ENCODE measurements at places on chromosomes 11 and 22.

- no peak for DNase-seq
These were observed 52.5 kb downstream of the C22orf31 start for GRCh38 chr22:29009148-29009547.

DNA sequence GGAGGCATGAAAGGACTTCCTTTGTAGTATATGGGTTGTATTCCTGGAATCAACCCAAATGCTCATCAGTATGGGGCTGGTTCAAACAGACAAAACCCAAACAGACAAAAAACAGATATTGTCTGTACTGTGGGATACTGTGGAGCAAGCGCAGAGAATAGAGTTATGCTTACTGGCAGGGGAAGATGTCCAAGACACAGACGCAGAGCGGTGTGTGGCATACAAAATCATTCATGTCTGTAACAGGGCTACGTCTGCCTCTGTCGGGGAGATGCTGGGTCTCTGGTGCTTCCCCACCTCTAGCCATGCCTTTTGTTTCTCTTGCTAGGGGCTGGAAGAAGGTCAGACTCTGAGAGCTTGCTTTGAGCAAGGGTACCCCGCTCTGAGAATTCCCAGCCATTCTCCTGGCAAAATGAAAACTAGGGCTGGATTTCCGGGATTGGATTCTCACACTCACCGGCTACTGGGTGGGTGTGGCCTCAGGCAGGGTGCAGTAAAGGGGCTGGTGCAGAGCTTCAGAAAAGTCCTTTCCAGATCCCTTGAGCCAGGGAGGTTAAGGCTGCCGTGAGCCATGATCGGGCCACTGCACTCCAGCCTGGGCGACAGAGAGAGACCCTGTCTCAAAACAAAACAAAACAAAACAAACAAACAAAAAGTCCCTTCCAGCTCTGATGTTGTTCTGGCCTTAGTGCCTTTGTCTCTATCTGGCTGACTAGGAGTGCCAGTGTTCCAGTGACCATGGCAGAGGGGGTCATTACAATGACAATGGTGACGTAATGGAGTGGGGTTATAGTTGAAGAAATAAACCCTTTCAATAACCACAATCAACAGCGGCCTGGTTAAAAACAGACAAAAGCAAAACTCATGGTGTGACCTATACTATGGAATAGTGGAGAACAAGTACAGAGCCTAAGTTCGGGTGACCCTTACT lies 2.9 kb upstream of the ABCC8 start:
- DNase-seq, result no peak

GRCh38 chr22:29330753-29331152 lies 15.3 kb upstream of the RASL10A start:
- no peak for DNase-seq

DNA sequence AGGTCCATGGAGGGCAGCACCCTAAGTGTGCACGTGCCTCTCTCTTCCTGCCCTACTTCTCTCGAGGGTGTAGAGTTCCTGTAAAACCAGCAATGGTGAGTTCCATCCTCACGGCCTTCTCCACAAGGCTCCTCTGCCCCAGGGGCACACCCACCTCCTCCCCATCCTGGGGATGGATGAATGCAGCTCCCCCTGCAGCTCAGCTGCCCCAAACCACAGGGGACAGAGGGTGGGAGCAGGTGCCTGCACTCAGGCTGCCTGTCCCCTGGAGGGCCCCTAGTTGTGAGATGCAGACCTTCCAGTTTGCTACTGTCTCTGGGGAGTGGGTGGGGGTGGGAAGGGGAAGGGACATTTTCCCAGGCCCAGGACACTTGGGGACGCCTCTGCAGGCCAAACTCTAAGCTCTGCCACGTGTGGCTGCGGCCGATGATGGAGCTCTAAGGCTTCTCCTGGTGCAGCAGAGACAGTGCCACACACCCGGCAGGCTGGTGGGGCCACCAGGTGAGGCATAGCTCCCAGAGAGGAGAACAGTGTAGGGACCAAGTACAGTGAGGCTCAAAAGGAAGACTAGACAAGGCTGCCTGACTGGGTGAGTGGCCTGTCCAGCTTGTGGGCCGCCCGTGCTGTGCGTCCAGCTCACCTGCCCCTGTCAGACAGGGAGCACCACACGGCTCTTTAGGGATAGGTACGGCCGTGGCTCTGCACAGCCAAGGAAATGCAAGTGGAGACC lies 540.9 kb downstream of the TBC1D22A start:
- no peak for DNase-seq

DNA sequence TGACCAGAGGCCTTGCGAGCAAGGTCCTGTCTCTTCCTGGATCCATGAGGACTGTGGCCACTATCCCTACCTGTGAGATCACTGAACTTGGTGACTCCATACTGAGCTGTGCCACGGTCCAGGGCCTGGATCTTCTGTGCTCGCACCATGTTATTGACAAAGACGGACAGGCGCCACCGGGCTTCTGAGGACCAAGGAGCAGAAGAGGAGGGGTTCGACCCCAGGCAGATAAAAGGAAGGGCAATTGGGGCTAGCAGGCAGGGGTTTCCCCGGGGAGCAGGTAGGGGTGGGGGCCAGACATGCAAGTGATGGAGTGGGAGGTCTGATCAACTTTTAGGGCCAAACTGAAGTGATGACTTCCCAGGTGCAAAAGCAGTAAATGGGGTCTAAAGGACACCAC lies 2.2 kb downstream of the CTSF start:
- no peak for DNase-seq

DNA sequence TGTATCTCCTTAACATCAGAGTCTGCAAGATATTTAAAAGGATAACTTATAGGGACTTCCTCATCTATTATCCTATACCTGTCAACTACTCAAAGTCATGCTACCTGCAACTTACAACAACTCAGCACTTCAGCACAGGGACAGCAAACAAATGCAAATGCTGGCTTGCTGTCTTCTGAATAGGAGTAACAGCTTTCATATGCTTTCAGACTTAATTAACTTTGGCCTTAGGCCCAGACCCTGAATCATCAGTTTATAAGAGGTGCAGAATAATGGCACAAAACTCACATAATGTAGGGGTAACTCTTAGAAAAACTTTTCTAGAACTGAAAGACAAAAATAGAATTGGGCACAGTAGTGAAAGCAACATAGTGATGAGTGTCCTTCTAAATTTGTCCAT lies 953.4 kb downstream of the DLG2 start:
- DNase-seq, result no peak

DNA sequence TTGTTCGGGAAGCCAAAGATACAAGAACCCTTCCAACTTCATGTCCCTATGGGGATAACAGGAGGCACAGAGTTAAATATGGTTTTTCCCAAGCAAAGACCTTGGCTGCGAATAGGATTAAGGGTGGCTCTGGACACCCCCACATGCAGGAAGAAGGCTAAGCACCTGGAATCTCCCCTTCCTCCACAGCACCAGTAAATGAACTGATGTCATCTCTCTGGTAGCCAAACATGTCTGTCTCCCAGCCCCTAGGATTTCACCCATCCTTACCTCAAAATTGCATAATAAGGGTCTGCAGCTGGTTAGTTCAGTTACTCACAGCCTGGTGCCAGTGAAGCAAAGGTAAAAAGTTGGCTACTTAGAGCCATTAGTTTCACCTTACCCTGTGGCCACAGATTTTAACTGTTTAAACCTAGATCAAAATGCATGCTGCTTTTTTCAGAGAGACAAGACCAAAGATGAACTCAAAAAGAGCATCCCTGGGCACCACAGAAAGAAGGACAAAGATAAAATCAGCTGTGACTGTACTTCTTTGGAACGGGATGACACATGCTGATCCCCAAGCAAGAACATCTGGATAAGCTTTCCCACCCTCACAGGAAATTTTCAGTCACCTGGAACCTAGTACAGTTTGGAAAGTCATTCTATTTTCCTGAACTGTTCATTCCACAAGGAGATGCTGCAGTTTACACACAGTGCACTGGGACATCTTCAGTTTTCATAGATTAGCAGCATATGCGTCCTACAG lies 77.2 kb upstream of the AKIP1 start:
- DNase-seq, result no peak

- no peak for DNase-seq
These were observed 26.3 kb downstream of the KLHL22 start for GRCh38 chr22:20469110-20469868.

GRCh38 chr11:68939583-68940555 lies 36.2 kb downstream of the IGHMBP2 start:
- no peak for DNase-seq

DNA sequence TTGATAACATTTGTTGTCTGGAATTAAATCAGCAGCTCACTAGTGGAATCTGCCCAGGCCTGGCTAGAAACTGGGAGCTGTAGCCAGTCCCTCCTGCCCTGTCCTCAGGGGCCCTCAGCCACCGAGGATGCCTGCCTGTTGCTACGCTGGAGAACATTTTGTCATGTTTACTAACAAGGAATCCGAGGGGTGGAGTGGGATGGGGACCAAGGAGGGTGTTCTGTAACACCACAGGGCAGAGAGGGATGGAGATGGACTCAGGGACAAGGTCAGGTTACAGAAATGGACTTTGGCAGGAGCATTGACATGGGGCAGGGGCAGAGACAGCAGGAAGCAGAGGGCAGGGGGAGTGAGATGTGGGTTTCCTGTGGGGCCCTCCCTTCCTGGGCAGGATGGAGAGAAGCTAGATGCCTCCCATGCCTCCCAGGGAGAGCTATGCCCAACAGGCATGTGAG lies 45.8 kb upstream of the AMPD3 start:
- DNase-seq, result no peak

- DNase-seq, result no peak
These were observed 2.0 kb downstream of the BACE1 start for GRCh38 chr11:117313828-117314768.

DNA sequence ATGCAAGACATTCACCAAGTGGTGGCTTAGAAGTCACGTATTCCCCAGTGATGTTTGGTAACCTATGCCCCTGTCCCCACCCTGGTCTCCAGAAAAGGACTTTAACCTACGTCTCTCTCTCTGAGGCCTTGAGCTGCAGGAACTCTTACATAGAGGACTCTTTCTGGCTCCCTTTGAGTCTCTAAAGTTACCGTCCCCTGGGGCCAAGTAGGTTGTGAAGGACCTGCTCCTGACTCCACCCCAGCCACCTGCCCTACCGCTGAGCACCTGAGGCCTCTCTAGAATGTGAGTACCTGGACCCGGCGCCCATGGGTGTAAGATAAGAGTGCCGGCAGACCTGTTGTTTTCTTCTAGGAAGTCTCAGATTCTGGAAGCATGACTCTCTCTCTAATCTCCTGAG lies 95.4 kb downstream of the TIMP3 start:
- no peak for DNase-seq
